ENCODE measurements at places on chromosomes 12 and 14.

- DNase-seq = no peak
Measured at GRCh38 chr12:58443273-58443980, 476.9 kb downstream of the LRIG3 start.

GRCh38 chr12:96445691-96446583 is 43.4 kb upstream of the CFAP54 start:
- DNase-seq = peak; percentile 60

GRCh38 chr12:4603421-4603820 is 41.4 kb downstream of the DYRK4 start:
- no peak for DNase-seq

- no peak for DNase-seq
Measured at GRCh38 chr14:55901291-55901690, 216.9 kb upstream of the PELI2 start.

DNA sequence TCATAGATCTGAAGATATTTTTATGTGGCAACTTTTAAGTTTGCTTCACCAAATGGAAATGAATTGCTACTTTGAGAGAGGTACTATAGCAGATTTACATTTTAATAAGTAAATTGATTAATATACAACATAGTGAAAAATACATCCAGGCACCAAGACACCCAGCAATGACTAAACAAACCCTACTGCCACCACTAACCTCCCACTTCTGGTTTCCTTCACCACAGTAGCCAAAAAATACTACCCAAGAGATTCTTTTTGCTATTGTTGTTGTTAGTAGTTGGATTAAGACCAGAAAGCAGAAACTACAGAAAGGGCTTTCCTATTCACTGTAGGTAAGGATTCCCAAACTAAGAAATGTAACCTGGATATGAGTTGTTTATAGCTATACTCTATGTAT is 54.1 kb downstream of the COCH start:
- DNase-seq = no peak

- DNase-seq = no peak
Measured at GRCh38 chr12:24081092-24081529, 131.6 kb upstream of the SOX5 start.

DNA sequence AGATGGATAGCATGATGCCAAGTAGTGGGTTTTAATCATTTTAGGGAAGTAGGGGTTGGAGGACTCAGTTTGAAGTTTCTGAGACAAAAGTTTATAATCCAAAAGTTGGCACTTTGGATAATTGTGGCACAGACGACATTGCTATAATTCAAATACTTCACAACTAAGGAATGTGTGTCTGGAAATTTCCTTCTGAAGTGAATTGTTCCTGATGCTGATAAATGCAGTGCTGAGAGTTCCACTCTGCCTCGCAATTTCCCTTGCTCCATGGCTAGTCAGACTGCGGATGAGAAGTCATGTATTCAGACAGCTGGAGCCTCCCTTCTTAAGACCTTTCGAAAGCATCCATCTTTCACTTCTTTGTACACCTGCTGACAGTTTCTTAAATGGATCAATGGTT is 393.3 kb upstream of the PRICKLE1 start:
- DNase-seq = no peak

DNA sequence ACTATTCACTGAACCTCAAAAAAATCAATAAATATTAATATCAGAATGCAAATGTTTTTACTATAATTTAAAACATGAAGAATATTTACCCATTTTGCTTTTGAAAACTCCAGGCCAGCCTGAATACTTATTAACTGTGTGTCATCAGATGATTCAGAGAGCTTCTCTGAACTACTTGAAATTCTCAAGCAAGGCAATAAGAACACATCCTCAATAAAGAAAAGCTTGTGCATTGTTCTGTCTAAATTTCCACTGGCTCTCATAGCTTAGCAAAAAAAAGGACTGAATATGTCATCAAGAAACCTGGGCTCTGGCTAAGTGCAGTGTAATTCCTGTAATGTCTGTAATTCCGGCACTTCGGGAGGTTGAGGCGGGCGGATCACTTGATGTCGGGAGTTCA is 194.1 kb downstream of the BTG1 start:
- DNase-seq = no peak

DNA sequence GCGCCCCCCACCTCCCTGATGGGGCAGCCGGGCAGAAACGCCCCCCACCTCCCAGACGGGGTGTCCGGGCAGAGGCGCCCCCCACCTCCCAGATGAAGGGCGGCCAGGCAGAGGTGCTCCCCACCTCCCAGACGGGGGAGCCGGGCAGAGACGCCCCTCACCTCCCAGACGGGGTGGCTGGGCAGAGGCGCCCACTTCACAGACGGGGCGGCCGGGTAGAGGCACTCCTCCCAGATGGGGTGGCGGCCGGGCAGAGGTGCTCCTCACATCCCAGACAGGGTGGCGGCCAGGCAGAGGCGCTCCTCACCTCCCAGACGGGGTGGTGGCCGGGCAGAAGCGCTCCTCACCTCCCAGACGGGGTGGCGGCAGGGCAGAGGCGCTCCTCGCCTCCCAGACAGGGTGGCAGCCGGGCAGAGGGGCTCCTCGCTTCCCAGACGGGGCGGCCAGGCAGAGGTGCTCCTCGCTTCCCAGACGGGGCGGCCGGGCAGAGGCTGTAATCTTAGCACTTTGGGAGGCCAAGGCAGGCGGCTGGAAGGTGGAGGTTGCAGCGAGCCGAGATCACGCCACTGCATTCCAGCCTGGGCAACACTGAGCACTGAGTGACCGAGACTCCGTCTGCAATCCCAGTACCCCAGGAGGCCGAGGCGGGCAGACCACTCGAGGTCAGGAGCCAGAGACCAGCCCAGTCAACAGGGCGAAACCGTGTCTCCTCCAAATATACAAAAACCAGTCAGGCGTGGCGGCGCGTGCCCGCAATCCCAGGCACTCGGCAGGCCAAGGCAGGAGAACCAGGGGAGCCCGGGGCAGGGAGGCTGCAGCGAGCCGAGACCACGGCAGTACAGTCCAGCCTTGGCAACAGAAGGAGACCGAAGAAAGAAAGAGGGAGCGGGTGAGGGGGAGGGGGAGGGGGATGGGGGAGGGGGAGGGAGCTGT is 12.9 kb upstream of the PXN start:
- no peak for DNase-seq

GRCh38 chr12:68131867-68132414 is 27.6 kb downstream of the IFNG start:
- no peak for DNase-seq

DNA sequence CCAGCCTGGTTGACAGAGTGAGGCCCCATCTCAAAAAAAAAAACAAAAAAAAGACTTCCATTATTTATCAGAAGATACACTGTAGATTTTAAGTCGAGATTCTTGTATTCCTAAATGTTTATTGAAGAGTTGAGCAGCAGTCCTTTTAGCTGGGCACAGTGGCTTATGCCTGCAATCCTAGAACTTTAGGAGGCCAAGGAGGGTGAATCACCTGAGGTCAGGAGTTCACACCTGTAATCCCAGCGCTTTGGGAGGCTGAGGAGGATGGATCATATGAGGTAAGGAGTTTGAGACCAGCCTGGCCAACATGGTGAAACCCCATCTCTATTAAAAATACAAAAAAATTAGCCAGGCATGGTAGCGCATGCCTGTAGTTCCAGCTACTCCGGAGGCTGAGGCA is 57.6 kb downstream of the HEATR5A start:
- no peak for DNase-seq

DNA sequence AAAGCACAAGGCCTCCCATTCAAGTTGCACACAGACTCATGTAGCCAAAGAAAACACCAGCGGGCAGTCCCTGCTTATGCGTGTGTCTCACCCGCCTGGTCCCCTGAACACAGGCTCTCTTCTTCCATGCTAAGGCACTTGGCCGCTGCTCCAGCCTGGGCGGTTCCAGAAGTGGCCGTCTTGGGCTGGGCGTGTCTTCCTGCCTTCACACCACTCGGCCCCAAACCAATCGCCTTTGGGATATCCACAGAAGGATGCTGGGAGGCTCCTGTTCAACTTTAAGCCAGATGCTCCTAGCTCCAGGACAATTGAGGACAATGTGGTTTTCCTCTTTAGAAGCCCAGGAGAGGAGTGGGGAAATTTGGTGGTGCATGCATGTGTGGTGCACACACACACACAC is 2.2 kb downstream of the SCARB1 start:
- DNase-seq = no peak

Measured in CD4-positive, alpha-beta T cell treated with Interleukin-6 for 4 hours (primary cell).